ENCODE measurements at places on chromosomes 16 and 17.

DNA sequence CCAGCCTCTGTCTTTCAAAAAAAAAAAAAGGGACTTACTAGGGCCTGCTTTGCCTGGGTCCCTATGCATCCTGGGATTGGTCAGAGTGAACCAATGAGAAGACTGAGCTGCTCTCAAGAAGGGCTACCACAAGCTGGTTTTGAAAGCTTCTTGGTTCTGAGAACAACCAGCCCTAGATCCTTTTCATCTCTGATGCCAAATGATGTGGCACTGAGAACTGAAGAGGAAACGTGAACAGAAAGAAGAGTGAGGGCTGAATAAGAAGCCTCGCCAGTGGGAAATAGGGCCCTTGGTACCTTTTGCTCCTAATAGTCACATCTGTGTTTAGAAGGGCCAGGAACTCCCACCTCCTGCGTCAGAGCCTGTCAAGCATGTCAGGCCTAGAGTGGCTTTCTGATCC lies 10.7 kb downstream of the TACO1 start:
- no peak for DNase-seq

DNA sequence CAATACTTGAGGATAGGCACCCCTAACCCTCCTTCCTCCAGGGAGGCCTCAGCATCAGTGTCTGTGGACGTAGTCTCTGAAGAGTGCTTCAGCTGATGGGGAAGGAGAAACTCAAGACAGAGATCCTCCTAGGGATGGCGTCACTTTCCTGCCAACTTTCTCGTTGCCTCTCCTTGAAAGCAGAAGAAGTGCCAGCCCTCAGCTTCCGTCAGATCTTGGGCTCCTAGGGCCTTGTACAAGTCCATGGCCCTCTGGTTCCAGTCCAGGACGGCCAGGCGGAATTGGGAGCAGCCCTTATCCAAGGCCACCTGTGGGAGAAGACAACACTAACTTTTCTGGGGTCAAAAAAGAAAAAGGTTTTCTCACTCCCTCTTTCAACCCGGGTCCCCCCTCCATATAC lies 1.3 kb downstream of the SAT2 start:
- DNase-seq, result no peak

- DNase-seq, result peak; percentile 91
Measured at GRCh38 chr16:10594312-10594950, 14.0 kb upstream of the EMP2 start.

DNA sequence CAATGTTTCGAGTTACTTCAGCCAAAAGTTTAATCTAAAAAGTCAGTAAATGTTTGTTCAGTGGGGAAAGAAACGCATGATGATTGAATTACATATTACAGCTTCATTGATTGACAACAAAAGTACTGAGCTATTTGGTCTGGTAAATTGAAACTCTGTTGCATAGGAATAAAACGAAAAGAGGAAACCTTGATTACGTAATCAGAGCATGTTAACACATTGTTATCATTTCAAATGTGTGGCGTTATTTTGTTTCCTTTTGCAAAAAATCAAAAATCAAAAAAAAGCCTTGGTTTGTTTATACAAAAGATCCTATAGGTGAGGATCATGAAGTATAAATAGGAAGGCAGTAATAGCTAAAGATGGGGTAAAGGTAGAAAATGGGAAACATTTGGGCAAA lies 19.5 kb upstream of the CA10 start:
- DNase-seq, result no peak

DNA sequence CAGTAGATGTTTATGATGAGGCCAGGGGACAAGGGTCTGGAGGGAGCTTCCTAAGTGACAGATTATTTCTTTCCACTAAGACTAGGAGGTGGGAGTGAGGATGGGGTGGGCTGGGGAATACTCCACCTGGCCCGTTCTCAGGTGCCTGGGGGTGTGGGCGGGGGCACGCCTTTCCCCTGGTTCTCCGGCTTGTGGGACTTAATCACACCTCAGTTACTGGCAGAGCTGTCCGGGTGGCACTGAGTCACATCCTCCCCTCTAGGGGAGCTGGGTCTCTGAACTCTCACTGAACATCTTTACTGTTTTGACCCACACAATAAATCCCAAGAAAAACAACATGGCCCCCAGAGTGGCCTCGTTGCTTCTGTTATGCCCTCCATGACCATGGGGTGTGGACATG lies 332.8 kb downstream of the MAF start:
- DNase-seq, result no peak

DNA sequence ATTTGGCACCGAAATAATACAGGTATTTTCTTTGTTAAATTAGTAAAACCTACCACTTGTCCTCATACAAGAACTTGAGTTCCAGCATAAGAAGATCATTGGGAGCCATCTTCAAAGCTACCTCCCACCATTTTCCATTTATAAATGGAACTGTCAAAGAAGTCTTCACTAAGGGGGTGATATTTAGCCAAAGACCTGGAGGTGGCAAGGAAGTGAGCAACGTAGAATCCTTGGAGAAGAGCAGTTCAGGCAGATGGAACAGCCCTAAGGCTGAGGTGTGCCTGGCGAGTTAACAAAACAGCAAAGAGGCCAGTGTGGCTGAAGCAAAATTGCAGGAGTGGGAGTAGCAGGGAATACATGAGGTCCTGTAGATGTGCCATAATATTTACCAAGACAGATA lies 1.8 kb downstream of the KCNJ16 start:
- no peak for DNase-seq

DNA sequence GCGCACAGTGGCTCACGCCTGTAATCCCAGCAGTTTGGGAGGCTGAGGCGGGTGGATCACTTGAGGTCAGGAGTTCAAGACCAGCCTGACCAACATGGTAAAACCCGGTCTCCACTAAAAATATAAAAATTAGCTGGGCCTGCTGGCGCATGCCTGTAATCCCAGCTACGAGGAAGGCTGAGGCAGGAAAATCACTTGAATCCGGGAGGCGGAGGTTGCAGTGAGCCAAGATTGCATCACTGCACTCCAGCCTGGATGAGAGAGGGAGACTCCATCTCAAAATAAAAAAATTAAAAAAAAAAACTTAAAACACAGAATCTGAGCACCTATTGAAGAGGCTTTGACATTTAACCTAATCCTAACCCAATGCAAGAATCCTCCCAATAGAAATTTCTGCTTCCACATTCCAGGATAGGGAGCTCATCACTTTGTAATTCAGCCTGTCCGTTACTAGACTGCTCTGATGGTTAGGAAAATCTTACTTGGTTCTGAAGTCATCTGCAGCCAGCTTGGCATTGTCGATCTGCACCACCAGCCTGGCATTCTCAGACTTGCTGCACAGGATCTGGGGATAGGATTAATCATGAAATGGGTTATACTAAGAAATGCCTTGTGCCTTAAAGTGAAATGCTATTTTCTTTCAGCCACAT lies 2.1 kb downstream of the KRT33B start:
- DNase-seq, result no peak

- no peak for DNase-seq
Measured at GRCh38 chr16:87074641-87075318, 242.4 kb downstream of the C16orf95 start.

GRCh38 chr17:6608321-6608720 lies 32.2 kb downstream of the KIAA0753 start:
- no peak for DNase-seq

DNA sequence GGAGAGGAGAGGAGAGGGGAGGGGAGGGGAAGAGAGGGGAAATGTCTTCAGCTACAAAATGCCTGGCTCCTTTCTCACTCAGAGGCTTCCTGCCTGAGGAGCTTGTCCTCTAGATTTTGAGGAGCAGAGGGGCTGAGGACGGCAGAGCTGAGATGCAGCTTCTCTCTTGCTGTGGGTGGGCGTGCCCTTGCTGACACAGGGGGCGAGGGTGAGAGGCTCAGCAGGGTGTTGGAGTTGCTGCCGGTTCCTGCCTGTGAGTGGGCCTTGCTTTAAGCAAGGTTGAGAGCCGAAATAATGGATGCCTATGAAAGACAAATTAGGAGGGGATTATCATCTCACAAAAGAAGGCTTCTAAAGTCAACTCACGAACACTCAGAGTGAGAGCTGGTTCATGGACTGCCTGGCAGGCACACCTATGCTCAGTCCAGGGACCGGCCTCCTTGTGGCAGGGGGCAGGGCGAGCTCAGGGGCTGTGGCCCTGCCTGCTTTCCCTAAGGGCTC lies 215.6 kb downstream of the MSI2 start:
- no peak for DNase-seq

- no peak for DNase-seq
Measured at GRCh38 chr17:57465610-57466009, 209.3 kb downstream of the MSI2 start.

DNA sequence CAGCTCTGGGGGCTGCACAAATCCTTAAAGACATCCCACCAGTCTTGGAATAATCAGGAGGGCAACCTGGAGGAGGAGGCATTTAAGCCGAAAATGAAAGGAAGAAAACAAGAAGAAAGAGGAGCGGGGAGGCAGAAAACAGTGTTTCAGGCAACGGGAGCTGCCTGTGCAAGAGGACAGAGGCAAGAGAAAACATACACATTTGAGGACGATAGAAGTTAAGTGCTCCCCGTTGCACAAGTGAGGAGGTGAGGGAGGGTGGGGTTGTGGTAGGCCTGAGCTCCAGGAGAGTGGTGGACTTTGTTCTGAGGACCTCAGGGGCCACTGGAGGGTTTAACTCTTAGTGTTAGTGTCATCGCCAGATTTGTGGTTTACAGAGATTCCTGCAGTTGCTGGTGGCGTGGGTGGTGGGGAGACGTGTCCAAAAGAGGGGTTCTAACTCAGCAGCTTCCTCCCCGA lies 27.6 kb upstream of the CIBAR2 start:
- DNase-seq, result no peak

GRCh38 chr16:31077592-31078396 lies 3.6 kb downstream of the ZNF646 start:
- peak; percentile 65 for DNase-seq

GRCh38 chr16:87409153-87409552 lies 17.0 kb downstream of the MAP1LC3B start:
- no peak for DNase-seq

DNA sequence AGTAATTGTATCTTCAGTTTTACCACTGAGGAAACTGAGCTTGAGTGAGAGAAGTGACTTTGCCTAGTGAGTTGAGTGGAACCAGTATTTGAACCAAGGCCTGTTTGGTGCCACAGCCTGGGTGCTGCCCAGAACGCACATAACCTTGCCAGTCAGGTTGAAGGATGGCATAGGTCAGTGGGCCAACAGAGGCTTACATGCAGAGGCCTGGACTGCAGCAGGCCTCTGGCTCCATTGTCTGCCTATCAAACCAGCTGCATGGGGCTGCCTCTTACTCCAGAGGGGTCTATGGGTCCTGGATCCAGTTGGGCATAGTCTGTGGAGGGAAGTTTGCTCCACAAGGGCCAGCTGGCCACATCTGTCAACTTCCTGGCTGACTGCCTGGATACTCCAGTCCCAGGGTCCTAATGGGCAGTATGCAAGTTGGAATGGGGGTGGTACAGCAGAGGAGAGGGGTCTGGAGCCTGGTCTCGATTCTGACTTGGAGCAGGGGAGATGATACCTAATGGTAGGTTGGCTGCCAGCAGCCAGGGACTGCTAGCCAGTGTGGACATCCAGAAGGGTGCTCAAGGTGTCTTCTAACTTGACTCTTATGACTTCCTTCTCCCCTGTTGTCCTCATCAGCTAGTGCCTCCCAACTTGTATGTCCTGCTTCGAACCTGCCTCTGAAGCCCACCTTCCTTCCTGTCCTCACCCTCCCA lies 11.1 kb upstream of the RNF112 start:
- no peak for DNase-seq

- DNase-seq, result no peak
Measured at GRCh38 chr17:19407601-19408345, 3.3 kb upstream of the RNF112 start.

DNA sequence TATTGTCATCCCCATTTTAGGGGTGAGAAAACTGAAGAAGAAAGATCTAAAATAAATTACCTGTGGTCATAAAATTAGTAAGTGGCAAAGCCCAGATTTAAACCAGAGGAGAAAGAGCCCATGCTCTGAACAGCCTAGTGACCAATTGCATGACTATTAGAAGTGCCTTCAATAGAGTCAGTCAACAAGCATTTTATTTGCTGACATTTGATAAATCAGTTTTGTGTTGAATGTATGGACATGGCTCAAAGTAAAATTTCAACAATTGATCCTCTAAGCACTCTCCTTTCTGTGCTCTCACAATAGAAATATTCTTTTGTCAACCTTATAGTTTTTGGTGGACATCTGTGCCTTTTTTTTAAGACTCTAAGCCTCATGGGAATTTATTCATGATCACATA lies 572.9 kb upstream of the SOX9 start:
- DNase-seq, result no peak

- DNase-seq, result no peak
Measured at GRCh38 chr17:77475016-77475976, 334.5 kb downstream of the SEC14L1 start.

DNA sequence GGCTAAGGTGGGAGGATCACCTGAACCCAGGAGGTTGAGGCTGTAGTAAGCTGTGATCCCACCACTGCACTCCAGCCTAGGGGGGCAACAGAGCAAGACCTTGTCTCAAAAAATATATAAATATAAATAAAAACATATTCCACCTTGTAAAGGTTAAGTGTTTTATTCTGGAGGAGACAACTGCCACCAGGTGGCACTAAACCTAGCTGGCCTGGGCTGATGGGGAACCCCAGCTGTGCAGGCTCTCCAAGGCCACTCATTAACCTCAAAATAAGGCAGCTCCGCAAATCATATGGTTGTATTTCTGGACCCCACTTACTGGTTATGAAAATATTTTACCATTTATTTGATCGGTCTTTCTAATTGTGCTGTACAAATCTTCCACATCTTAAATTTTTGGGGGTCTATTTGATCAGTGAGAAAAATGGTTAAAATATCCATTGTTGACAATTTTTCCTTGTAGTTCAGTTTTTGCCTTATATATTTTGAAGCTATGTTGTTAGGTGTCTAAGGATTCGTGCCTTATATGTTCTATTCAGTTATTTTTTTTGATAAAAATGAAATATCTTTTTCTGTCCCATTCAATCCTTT lies 8.5 kb upstream of the ICAM2 start:
- no peak for DNase-seq

GRCh38 chr17:73232587-73233373 lies 28.9 kb downstream of the CPSF4L start:
- no peak for DNase-seq

DNA sequence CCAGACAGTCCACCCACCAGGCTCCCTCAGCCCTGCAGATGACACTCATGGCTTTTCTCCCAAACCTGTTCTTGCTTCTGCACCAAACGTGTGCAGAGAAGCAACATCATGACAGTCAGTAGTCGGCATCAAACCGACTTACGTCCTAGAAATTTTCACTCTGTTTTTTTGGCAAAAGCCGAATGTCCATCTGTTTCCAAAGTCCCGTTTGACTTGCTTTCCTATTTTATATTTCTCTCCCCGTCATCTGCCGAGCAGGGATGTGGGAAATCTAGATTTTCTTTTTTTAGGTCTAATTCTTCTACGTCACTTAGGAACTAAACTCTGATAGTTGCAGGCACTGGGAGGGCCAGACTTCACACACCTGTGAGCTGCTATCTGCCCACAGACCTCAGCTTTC lies 104.9 kb downstream of the RMI2 start:
- no peak for DNase-seq

All from RWPE2 (cell line).